GDM1 (cell line): ENCODE measurements at places on chromosomes 16 and 17.

GRCh38 chr17:1591474-1592090 is 29.0 kb upstream of the PITPNA start:
- no peak for DNase-seq

- no peak for DNase-seq
Observed at GRCh38 chr17:36094746-36095145, 4.8 kb upstream of the CCL3 start.

- DNase-seq: no peak
Observed at GRCh38 chr16:535446-536405, 8.2 kb downstream of the CAPN15 start.

- DNase-seq: no peak
Observed at GRCh38 chr16:56625943-56626654, 518 bp downstream of the MT1E start.

- DNase-seq: no peak
Observed at GRCh38 chr16:72493716-72494415, 321.9 kb upstream of the PMFBP1 start.

- DNase-seq: no peak
Observed at GRCh38 chr16:61908426-61908825, 127.8 kb downstream of the CDH8 start.

DNA sequence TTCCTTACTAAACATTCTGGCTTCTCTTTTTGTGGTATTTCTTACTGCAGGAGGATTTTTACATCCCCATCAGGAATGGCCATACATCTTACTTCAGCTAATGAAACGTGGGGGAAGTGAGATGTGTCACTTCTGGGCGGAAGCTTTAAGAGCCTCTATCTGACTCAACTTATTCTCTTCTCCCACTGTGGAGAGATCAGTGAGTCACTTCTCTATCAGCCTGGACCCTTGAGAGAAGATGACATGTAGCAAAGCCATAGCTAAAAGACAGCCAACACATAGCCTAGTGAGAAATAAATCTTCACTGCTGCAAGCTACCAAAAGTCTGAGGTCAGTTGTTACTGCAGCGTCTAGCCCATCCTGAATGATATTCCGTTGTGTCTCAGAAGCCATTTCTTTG is 1066.7 kb upstream of the RBFOX1 start:
- DNase-seq: no peak

GRCh38 chr16:48158296-48158695 is 2.5 kb upstream of the ABCC12 start:
- no peak for DNase-seq

DNA sequence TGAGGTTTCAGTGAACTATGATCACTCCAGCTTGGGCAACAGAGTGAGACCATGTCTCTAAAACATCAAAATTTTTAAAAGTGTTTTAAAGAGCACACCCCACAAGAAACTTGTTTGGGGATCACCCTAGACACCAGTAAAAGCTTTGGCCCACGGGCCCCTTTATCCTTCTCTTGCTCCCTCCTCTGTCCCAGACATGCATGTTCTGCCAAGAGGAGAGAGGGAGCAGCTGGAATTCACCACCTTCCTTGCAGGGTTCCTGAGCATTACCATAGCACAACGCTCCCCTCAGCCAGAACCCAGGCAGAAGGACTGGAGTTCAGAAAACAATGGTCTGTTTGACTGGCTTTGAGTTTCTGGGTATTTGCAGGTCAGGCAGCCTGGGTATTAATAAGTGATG is 214.3 kb upstream of the CDH5 start:
- no peak for DNase-seq

DNA sequence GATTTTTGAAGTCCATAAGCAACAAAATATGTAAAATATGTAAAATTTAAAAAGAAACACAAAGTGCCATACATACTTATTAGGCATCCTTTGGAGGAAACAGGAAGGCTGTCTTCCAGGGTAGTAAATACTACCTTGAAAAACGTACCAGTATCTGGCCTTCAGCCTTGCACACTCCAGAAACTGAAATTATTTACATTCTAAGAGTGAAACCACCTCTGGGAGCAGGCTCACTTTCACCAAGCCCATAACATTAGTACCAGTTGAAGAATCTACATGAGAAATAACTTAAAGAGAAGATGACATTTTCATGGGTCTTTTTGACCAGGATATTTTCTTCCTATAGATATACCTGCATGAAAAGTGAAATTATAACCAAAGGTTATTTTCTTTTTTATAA is 6.4 kb downstream of the KRTAP9-1 start:
- DNase-seq: no peak
